ENCODE measurements at places on chromosomes 16 and 17.

DNA sequence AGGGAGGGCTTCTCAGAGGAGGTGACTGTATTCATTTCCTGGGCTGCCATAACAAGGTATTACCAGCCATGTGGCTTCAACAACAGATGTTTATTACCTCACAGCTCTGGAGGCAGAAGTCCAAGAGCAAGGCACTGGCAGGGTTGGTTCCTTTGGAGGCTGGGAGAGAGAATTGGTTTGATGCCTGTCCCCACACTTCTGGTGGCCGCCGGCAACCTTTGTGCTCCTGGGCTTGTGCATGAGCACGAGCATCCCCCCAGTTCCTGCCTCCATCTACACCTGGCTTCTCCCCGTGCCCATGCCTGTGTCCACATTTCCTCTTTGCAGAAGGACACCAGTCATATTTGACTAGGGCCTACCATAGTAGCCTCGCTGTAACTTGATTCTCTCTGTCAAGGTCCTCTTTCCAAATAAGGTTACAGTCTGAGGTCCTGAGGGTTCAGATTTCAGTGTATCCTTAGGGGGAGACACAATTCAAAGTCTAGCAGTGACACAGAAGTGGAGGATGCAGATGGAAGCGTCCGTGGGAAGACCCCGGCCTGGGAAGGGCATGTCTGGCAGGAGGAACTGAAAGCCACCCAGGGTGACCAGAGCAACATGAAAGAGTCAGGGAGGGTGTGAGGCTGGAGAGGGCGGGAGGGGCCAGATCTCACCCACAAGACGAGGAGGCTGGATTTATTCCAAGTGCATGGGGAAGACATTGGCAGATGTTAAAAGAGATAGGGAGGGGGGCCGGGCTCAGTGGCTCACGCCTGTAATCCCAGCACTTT, 188.2 kb upstream of the HSBP1 start:
- peak; percentile 21 for DNase-seq

GRCh38 chr17:81431545-81432482, 36.6 kb downstream of the BAHCC1 start:
- DNase-seq, result no peak

GRCh38 chr17:4199818-4200402, 56.9 kb downstream of the CYB5D2 start:
- peak; percentile 73 for DNase-seq

DNA sequence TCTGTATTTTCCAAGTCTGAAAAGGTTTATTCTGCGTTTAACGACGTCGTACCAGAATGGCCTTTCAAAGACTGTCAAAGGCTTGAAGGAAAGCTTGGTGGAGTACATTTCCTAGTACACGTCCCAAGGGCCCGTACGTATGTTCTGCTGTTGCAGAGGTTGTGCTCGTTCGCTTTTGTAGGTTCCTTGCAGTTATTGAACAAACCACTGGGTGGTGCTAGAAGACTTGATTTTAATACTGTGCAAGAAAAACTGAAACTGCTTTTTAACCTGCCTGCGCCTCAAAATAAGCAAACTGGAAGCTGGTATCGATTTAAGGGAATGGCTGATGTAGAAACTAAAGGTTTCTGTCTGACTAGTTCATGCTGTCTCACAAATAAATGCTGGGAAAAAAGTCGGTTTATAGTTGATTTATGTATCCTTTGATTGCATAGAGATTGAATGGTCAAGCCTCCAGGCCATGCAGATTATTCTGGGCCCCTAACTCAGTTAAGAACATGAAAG, 54.6 kb downstream of the USP10 start:
- DNase-seq, result peak; percentile 92

DNA sequence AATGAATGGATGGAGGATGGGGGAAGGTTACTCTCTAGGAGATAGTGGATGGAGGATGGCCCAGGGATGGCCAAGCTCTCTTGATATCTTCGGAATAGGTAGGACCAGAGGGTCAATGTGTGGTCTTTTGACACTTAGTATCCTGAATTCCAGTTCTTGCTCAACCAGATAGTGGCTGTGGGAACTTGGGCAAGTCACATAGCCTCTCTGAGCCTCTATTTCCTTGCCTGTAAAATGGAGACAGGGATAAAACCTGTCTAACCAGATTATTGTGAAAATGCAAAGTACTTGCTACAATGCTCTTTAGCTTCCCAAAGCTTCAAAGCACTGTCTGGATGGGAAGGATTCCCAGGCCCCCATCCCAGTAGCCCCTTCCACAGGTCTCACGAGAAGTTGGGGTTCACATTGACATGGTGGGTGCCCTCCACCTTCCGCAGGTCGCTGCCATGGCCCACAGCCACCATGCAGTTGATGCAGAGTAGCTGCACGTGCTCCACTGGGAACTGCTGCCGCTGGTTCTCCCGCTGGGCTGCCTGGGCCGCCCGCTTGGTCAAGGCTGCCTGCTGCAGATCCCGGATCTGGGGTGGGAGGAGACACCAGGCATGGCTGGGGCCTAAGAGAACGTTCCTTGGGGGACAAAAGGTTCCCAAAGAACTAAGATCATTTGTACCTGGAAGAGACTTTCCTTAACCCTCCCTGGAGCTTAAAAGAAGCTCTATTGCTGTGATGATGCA, 5.1 kb upstream of the ZNF385C start:
- DNase-seq, result no peak

Measured in hematopoietic multipotent progenitor cell treated with erythropoietin and hydrocortisone succinate and interleukin-3 and kit ligand, for 4 days (in vitro differentiated cells).